Amygdala (tissue), 56 donors: ENCODE measurements at places on chromosomes 3 and 15.

DNA sequence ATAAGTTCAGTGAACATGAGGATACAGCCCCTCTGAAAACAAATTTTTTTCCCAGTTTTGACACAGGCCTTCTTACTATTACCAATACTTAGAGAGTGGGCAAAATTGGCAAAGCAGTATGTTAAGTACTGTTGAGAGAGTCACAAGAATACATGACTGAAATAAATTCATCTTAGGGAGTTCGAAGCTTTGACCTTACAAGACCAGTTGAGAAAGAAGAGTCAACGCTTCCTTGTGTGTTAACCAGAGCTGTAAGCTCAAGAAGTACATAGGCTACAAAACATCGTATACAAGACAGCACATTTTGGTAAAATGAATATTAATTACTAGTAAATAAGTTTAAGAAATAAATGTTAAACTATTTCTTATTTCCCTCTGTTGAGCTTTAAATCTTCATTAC lies 164.4 kb upstream of the RORA start:
- no peak for DNase-seq

DNA sequence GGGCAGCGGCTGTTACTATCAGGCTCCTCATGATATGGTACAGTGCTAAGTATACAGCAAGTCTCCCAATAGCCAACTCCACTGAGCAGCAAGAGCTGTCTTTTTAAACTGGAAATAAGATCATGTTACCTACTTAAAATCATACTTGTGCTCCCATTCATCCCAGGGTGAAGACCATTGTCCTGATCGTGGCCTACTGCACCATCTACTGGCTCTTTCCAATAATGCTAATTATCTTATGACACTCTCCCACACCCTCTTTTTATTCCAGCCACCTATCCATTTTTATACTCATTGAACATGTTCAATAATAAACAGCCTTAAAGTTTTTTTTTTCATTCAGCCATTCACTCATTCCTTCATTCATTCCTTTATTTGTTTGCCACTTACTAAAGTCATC lies 117.7 kb downstream of the GBE1 start:
- DNase-seq = no peak

- no peak for DNase-seq
Observed at GRCh38 chr15:48427479-48427878, 96.2 kb downstream of the DUT start.

DNA sequence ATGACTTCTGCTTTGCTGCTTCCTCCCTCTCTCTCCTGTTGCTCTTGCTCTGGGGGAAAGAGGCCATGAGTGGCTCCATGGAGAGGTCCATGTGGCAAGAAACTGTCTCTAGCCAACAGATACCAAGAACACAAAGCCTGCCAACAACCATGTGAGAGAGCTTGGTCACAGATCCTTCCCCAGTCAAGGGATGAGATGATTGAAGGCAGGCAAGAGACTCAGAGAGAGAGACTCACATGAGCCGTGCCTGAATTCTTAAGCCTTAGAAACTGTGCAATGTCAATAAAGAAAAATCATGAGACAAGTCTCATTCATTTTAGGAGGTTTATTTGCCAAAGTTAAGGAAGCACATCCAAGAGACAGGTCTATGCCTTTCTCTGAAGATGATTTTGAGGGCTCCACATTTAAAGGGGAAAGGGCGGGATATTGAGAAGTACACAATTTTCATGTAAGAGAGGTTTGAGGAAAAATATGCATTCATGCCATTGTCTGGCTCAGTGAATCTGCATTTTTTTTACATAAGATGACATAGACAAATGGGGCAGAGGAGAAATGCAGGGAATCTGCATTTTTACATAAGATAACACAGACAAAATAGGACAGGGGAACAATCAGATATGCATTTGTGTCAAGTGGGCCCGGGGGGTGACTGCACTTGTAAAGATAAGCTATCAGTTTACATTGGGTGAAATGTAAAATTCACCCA lies 59.5 kb upstream of the SUCLG2 start:
- DNase-seq = no peak

DNA sequence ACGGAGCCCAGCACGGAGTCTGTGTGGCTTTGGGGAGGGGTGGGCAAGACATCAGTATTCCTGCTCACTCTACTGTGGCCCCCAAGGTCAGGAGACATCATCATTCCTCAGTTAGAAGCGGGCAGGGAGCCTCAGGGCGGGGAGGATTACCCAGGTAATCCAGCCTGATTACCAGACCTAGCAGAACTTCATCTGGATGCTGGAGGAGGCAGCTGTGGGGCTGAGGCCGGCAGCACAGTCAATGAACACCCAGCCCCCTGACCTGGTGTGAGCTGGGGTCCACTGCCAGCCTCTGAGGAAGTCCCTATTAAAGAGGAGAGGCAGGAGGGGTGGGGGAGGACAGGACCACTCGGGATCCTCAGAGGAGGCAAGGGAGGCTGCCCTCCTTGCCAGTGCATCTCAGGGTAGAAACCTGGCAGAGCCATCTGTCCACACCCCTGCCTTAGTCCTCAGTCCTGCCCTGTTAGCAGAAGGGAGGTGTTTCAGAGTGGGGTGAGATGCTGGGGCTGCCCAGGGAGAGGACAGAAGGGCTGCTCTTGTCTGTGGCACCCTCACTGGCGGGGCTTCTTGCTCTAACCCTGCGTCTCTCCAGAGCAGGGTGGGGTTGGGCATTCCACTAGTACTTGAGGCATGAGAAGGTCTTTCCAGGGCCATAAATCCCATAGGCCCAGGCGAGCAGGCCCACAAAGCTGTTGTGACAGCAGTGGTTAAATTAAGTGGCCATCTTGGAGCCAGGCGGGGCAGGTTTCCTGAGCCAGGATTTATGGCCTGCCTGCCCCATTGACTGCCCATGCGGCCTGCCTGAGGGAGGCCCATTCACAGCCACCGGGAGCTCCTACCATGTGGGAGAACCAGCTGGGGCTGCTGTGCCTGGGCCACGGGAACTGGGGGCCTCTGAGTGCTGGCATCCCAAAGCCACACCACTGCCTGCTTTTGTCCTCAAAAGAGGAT lies 82.1 kb downstream of the LINGO1 start:
- no peak for DNase-seq

- DNase-seq = no peak
Observed at GRCh38 chr15:36210426-36210825, 369.0 kb upstream of the CDIN1 start.

DNA sequence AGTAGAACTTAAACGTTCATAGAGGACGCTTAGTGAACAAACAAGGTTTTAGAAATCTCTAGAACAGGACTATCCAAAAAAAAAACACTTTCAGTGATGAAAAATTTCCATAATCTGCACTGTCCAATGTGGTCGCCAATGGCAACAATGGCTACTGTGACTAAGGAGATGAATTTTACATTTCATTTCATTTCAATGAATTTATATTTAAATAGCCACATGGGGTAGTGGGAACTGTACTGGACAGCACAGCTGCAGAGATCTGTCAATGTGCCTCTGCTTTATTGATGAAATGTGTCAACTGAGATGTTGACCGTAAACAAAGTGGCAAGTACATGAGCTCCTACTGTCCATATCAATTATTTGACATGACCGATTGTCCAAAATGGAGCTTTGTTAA lies 222.5 kb downstream of the MAGI1 start:
- DNase-seq = no peak

DNA sequence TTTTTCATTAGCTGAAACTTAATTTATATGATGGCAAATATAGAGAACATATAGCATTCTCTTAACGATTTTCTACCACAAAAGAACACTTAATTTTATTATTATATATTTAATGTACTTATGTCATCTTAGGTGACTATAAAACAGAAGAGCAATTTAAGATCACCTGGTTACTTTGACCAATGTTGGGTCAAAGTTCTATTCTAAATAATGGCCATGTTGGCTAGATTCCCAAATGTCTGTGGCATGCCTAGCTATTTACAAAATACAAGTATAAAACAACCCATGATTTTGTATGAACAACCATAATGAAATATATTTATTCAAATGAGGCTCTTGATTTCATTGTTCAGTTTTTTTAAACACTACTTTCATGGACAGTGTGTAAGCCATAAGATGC lies 200.9 kb downstream of the MCTP2 start:
- DNase-seq = no peak

DNA sequence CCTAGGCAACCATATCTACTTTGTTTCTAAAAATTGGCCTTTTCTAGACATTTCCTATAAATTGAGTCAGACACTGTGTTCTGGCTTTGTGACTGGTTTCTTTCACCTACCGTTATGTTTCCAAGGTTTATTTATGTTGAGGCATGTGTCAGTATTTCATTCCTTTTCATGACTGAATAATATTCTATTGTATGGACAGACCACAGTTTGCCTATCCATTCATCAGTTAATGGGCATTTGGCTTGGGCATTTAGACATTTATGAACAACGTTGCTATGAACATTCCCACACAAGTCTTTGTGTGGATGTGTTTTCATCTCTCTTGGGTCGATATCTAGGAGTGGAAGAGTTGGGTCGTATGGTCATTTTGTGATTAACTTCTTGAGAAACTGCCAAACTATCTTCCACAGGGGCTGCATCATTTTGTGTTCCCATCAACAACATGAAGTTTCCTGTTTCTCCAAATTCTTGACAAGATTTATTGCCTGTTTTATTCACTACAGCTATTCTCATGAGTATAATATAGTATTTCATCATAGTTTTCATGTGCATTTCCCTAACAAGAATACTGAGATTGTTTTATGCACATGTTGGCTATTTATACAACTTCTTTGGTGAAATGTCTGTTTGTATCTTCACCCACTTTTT lies 3.5 kb upstream of the EFCC1 start:
- DNase-seq = no peak

DNA sequence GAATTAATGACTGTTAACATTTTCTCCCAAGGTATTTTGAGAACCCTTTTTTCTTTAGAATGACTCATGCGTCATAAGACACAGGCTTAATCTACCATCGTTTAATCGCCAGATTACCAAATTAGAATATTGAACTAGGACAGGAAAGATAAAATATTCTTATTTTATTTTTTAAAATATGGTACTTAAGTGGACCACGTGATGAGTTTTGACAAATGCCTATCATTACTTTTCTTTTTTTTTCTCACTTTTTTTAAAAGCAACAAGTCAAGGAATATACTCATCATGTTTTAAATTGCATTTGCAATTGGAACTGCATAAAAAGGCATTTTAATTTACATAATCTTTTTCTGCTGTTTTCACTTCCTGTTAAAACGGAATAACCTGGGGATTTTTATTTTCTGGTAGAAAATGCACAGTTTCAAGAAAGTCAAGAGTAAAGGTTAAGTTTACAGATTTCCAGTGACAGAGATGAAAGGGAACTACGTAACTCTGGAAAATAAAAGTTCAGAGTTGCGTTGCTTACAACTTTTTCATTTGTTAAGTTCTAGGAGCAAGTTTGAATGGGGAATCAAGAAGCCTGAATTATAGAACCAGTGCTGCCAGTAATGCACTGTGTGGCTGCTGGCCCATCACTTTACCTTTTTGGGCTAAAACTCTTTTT lies 23.6 kb downstream of the SIAH2 start:
- DNase-seq = no peak

DNA sequence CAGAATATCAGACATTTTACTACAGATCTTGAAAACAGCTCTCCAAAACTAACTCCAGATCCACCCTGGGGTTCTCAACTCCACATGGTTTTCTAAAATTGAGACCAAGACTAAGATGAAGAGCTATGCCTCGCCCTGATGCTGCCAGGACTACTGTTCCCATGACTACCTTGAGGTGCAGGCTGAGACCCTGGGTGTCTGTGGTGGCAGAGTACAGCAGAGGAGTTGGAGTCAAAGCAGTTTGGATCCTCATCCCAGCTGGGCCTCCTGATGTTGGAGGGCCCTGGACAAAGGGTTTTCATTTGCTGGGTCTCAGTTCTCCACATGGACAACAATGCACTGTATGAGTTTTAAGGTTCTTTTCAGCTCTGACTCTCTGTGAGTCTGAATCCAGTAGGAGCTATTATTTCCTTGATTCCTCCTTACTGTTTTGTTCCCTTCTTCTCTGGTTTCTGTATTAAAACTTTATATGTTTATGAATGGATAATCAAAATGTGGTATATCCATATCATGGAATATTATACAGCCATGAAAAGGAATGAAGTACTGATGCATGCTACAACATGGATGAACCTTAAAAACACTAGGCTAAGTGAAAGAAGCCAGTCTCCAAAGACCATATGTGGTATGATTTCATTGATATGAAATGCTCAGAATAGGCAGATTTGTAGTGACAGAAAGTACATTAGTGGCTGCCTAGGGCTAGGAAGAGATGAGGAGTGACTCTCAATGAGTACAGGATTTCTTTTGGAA lies 93.0 kb downstream of the CPN2 start:
- no peak for DNase-seq

- no peak for DNase-seq
Observed at GRCh38 chr3:177196008-177196455, 1.2 kb downstream of the TBL1XR1 start.

GRCh38 chr3:53592862-53593261 lies 98.5 kb downstream of the CACNA1D start:
- no peak for DNase-seq

GRCh38 chr15:41778521-41778920 lies 4.2 kb downstream of the MAPKBP1 start:
- no peak for DNase-seq

GRCh38 chr3:130946882-130947281 lies 53.0 kb downstream of the ATP2C1 start:
- no peak for DNase-seq

GRCh38 chr3:127206154-127206553 lies 13.2 kb downstream of the PRR23E start:
- no peak for DNase-seq
